Renal cortical epithelial cell (primary cell): ENCODE measurements at places on chromosomes 5 and 9. TPM values are rescaled to one million over a fixed set of nuclear protein-coding genes. Genes with fewer than 3 reads are reported as not detected.

The PCDHGA7 gene
- total RNA-seq, result 0.52 and 2.3 TPM in 2 replicates

The HMHB1 gene
- not detected in 2 replicates for total RNA-seq

The FGD3 gene
- 0.35 and 0.52 TPM in 2 replicates for total RNA-seq

The RANBP17 gene
- 5.7 and 9.6 TPM in 2 replicates for total RNA-seq

The DENND4C gene
- total RNA-seq, result 79.9 and 155 TPM in 2 replicates

The TAF11L10 gene
- not detected in 2 replicates for total RNA-seq

The ZDHHC11B gene
- total RNA-seq, result not detected in 2 replicates

The SPATA31C1 gene
- not detected in 2 replicates for total RNA-seq

The RNF38 gene
- total RNA-seq, result 12.0 and 47.3 TPM in 2 replicates
